ENCODE measurements at places on chromosomes 2 and 18. TPM values are rescaled to one million over a fixed set of nuclear protein-coding genes. Genes with fewer than 3 reads are reported as not detected.

GALNT3 gene
- 6.7 TPM for total RNA-seq

LINC00305 gene
- not detected for total RNA-seq

POTEE gene
- total RNA-seq, result 0.44 TPM

PCGF1 gene
- 10.0 TPM for total RNA-seq

PROM2 gene
- total RNA-seq, result 0.99 TPM

STAT4 gene
- 8.9 TPM for total RNA-seq

Measured in spinal cord (tissue), 10 donors.